ENCODE measurements at places on chromosomes 7 and 10.

GRCh38 chr7:128940494-128941322 is 3.0 kb downstream of the IRF5 start:
- DNase-seq, result no peak

DNA sequence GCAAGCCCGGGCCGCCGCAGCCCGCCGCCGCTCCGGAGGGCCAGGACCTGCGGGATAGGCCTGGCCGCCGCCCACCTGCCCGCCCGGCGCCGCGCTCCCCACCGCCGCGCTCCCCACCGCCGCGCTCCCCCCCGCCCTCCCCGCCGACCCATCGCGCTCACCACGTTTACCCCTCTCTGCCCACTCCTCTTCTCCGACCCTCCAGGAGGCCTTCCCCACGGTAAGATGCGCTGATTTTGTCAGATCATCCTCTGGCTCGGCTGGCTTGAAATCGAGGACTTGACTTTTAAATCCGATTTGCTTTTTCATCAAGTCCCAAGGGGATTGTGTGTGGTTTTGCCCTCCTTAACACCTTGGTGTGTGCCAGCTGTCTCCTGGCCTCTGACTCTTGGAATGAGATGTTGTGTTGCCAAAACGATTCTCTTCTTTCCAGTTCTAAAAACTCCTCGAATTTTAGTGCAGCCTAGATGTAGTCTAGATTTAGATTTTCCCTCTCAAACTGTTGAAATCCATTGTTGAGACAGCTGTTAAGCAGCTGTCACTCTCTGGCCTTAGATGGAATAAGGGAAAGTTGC is 738 bp downstream of the POM121 start:
- DNase-seq, result no peak

- DNase-seq, result no peak
These were observed 134.8 kb downstream of the OAT start for GRCh38 chr10:124283949-124284250.

- DNase-seq, result peak; percentile 28
These were observed 171.1 kb downstream of the GRM3 start for GRCh38 chr7:86814661-86815379.

GRCh38 chr10:29734962-29735627 is 100.3 kb upstream of the SVIL start:
- DNase-seq, result peak; percentile 51

DNA sequence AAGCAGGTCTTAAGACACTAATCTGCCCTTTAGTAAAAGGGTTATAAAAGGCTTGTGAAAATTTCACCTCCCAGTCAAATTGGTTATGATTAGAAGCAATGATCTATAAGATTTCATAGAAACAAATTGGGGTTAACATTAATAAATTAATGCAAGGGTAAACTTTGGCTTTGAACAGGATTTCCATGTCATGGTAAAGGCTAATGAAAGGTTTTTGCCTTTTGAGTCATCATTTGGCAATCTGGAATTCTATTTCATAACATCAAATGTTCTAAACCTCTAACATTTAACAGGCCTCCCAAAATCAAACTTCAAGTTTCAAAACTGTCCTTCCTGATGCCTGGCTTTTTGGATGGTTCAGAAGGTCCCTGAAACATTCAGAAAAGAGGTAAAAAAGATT is 62.4 kb downstream of the COA1 start:
- DNase-seq, result no peak

GRCh38 chr7:34449765-34450164 is 208.3 kb upstream of the NPSR1 start:
- no peak for DNase-seq

DNA sequence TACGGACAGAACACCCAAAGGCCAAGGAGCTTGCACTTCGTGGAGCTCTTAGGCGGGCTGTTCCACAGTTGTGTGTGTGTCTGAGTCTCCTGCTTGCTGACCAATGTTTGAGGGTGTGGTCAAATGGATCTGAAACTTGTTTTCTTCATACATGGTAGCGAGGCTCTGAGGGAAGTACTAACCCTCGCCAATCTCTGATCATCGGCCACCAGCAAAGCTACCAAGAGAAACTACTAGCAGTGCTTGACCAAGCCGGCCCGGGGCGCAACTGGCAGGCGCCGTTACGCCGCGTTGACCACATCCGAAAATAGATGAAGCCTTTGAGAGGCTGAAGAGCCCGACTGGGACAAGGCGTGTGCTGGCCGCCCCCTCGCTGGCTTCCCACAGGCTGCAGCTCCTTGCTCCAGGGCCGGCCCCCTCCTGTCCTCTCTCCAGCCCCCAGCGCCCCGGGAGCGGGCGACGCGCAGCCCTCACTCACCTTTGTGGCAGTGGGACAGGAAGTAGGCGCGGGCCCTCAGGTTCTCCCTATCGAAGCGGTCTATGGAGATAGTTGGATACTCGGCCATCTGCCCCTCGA is 384 bp downstream of the DCLRE1C start:
- peak; percentile 27 for DNase-seq

GRCh38 chr7:143449793-143450192 is 6.5 kb downstream of the TAS2R60 start:
- no peak for DNase-seq

DNA sequence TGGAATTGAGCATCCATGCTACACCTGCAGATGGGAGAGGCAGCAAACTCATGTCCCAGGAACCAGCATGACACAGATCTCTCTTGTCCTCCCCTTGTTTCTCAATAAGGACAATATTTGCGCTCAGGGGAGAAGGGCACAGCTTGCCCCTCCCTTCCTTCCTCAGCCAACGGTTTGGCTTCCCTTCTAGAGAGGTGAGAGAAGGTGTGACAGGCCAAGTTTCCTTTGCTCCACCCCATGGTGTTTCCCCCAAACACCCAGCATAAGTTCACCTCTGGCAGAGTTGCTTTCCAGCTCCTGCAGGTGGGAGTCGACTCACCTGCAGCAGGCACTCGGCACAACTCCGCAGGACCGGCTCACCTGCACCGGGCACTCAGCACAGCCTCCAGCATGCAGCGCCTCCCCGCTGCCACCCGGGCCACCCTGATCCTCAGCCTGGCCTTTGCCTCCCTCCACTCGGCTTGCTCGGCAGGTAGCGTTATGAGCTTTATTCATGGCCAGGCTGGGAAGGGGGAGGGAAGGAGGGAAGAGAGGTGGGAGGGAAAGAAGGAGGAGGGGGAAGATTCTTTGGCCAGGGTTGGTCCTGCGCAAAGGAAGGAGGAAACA is at the start of the genes ATP6V0A4 and TMEM213:
Gene ATP6V0A4 (minus strand): TSS at position 482 of the 606 bp plus-strand sequence. CDS start 26,949 bp downstream, outside the sequence.
Gene TMEM213 (plus strand): TSS at position 280 of the 606 bp plus-strand sequence. CDS start 111 bp downstream, at position 391.
- DNase-seq, result no peak

DNA sequence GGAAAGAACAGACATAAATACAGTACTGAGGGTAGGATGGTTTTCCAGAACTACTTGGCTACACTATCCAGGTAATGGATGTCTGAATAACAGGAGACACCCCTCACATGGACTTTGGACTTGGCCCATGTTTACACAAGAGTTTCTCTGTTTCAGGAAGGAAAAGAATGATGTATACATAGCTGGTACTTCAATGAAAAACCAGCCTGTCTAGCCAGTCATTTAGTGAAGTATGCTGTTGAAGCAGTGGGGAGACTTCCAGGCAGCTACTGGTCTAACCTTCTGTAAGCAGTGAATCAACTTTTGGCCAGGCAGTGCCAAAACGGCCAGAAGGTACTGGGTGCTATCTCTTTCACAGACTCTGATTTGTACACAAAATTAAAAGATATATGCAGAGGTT is 135.0 kb downstream of the MBL2 start:
- no peak for DNase-seq

- DNase-seq, result no peak
These were observed 81.1 kb downstream of the ARHGAP12 start for GRCh38 chr10:31847515-31847914.

DNA sequence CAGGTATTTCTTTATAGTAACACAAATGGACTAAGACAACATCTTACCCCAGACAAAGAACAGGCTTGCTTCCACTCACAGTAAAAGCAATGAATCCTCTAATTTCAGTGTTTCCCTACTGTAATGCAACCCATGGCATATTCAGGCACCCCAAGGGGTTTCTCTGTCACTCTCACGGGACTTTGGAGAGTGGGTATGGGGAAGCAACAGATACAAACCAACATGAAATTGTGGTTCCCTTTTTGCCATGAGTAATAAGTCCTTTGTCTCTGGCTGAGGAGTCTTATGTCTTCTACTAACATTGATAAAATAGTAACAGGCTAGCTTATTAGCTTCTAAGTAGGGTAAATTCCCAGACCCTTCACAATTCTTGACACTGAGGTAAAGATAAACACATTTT is 51.4 kb upstream of the AOAH start:
- no peak for DNase-seq

- no peak for DNase-seq
These were observed 8.1 kb downstream of the STK17A start for GRCh38 chr7:43590862-43591557.

DNA sequence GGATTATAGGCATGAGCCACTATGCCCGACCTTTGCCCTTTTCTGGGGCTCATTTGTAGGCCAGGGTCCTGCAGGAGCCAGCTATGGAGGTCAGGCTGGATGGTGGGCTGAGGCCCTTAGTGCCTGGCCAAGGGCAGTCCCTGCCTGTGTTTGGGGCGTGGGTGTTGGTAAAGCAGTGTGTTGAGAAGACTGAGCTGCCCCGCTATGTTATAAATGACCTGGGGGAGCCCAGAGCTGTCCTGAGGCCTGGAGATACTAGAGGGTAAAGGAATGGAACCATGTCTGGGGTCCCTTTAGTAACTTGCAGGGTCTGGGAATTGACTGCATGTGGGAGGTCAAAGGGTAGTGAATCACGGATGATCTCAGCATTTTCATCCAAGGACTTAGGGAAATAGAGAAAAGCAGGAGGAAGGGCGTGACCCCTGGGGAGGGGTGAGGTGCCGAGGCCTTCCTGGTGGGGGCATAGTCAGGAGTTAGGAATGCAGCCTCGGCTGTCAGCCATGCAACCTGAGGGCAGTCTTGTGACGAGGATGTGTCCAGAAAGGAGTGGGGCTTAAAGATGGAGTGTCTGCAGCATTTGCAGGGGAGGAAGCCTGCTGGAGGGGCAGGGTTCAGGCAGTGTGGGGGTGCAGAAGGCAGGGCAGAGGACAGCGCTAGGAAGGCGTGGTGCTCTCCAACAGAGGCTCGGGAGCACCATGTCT is 31.5 kb downstream of the TMEM248 start:
- no peak for DNase-seq

DNA sequence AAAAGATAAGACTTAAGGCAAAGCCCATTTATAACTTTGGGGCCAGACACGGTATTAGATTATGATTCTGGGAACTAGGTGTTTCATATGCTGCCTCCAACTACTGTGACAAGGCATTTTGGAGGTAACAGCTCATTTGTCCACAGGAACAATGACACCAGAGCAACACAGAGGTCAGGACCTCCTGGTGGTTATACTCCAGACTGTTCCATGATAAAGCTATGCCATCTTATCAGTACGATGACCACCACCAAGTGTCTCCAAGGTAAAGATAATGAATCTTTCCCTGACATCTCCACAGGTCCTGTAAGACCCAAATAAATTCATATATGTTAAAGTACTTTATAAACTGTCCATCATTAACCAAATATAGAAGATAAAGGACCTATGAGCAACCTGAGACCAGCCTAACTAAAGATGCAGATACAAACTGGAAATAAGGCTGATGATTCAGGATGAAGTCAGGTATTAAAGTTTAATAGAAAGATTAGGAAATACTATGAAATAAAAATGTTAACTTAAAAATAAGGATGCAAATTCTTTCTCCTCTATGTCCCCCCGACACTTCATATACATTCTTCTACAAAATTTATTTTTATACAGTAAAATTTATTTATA is 26.2 kb downstream of the CUL2 start:
- no peak for DNase-seq

- peak; percentile 34 for DNase-seq
These were observed 1.0 kb downstream of the UBTD1 start for GRCh38 chr10:97499561-97500296.

- no peak for DNase-seq
These were observed 208.3 kb downstream of the CELF2 start for GRCh38 chr10:11225935-11226334.

- no peak for DNase-seq
These were observed 510.2 kb downstream of the RPS24 start for GRCh38 chr10:78543749-78544362.

GRCh38 chr7:89554209-89554608 is 600.1 kb upstream of the STEAP1 start:
- DNase-seq, result no peak

DNA sequence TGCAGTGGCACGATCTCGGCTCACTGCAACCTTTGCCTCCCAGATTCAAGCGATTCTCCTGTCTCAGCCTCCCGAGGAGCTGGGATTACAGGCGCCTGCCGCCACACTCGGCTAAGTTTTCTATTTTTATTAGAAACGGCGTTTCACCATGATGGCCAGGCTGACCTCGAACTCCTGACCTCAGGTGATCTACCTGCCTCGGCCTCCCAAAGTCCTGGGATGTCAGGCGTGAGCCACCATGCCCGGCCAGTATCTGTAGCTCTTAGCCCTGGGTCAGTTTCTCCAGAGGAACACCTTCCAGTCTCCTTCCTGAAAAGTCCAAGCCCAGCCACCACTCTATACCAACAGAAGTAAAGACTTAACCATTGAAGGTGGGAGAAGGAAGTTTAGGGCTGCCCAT is 15.2 kb upstream of the ZKSCAN1 start:
- DNase-seq, result no peak

DNA sequence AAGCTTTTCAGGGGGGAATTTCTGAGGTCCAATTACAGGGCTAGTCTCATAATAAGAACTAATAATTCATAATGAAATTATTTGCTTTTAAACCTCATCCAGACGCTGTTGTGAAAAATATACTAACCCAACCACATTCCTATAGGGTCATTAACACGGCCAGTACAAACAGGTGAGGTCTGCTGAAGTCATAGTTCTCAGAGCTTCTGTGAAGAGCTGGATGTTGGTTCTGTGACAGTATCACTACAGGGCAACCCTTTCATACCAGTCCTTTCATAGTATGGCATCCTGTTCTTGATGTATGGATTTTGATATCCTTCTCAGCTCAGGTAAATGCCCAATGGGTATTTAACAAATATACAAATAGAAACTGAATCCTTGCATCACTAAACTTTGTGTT is 62.3 kb upstream of the FAM133B start:
- no peak for DNase-seq

DNA sequence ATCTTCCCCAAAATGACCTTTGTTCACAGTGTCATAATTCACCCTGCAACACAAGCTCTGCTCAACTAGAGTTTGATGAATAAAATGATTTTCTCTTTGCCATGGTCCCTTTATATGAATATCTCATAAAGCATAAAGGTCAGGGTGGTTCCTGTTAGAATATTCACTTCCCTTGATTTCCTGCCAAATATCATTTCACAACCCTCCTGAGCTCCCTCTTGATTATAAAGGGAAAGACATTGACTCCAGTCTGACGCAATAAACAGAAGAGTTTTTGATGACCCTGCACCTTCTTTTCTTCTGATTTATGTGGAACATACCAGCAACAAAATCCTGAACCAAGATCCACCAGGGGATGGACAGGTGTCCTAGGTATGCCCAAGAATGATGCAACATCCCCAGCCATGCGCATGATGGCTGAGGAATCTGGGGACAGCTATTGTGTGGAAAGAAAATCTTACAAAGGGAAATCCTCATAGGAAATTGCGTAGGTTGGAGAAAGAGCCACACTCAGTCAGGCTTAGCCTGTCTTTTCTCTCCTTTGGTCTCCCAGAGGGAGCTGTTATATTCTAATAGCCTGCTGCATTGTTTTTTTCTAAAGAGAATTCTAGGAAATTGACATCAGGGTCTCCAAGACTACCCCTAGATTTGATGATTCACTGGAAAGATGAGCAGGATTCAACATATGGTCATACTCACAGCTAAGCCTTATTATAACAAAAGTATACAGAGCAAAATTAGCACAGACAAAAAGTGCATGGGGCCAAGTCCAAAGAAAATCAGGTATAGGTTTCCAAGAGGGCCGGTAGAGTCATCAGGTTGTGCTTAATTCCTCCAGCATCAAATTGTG is 18.8 kb downstream of the IFIT3 start:
- no peak for DNase-seq

- no peak for DNase-seq
These were observed 15.8 kb downstream of the ATP6V1F start for GRCh38 chr7:128878226-128879105.
